ENCODE measurements at places on chromosomes 13 and 19. TPM values are rescaled to one million over a fixed set of nuclear protein-coding genes. Genes with fewer than 3 reads are reported as not detected.

ZNF611 gene
- total RNA-seq, result 18.7 TPM

ZNF235 gene
- 2.6 TPM for total RNA-seq

C5AR1 gene
- not detected for total RNA-seq

C19orf67 gene
- total RNA-seq, result not detected

TNFSF13B gene
- total RNA-seq, result 1.7 TPM

TNFSF9 gene
- 0.40 TPM for total RNA-seq
